Esophagus squamous epithelium (tissue), 5 donors: ENCODE measurements at places on chromosomes 2 and 18.

DNA sequence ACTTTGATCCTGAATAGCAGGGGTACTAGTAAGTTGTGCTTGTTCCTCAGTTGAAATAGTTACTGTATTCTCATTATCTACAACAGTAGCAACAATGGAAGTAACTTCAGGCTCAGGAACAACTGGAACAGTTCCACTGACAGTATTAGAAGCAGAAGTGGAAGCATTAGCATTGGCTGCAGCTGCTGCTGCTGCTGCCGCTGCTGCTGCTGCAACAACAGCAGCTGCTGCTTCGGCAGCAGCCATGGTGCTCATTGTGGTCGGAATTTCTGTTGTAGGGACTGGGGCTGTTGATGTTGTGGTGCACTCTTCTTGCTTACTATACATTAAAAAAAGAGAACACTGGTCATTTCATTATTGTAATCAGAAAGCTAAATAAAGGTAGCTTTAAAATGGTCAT, 40.8 kb downstream of the PRPF40A start:
- no peak for DNase-seq

DNA sequence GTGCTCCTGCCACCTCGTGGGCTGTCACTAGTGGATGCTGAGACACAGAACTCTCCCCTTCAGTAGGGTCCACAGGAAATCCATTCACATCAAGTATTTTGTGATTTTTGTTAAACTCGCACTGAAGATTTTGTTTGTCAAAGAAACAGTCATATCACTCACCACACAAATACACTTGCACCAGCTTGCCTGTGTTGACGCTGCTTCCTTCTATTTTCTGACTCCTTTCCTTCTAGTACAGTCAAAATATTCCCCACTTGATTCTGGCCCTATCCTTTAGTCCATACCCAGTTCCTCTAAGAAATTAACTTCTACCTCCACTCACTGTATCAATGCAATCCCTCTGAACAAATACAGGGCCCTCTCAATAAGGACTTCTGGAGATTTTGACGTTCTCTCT, 213.2 kb upstream of the ARL4C start:
- no peak for DNase-seq

DNA sequence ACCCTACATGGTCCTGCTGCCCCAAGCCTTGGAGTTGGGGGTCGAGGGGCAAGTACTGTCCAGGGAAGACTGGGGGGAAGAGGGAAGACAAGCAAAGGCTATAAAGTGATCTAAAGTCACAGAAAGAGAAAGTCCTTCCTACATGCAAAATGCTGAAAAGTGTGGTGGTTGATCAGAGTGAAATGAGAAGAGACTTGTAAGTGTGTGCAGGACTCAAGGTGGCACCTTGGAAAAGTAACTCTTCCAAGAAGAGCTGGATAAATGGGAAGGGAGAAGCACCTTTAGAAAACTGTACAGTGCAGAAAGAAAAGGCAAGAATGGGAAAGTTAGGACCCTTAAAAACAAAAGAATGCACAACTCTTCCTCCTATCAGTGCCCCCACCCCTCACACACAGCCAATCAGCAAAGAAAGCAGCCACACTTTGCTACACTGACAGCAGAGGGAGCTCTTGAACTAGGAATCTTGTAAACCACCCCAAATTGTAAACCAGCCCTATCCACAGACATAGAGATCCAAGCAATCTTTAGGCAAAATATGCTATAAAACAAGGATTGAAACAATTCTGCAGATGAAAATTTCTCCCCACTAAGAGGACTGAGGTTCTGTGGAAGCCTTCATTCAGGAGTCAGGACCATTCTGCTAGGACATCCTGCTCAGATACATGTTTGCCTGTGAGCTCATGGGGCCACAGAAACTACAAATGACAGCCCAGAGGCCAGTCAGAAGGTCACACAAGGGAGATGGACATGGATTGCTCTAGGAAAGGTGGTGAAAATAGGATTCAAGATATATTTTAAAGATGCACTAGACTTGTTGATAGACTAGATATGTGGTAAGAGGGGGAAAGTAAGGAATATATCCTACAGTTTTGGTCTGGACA, 146.4 kb downstream of the FTCDNL1 start:
- DNase-seq, result no peak

GRCh38 chr2:86238354-86238753, 39.1 kb downstream of the MRPL35 start:
- DNase-seq, result no peak

- no peak for DNase-seq
These were observed 126.7 kb downstream of the NDUFA10 start for GRCh38 chr2:239898292-239898925.

DNA sequence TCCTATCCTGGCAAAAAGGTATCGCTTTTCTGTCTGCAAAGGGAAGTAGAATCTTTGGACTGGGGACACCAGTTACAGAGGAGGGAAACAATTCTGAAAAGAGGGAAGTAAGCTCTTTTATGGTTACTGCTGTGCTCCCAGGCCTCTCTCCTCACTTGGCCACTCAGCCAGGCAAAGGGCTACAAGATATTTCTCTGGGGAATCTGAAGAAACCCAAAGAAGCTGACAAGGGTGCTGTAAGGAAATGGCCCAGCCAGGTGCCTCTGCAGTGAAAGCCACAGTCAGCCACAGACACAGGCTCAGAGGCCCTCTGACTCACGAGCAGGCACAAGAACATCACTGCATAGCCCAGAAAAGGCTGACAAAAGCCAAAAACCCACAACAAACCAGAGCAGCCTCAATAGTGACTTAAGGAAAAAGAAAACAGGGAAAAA, 5.8 kb downstream of the HDLBP start:
- DNase-seq, result no peak
